Activated naive CD4-positive, alpha-beta T cell treated with anti-CD3 and anti-CD28 coated beads, Interleukin-2, amount 50 U/mL, for 16 hours (primary cell): ENCODE measurements at places on chromosomes 7 and 10.
A peak's percentile ranks its signal among the peaks of the same experiment; 100 is the strongest.

- no peak for DNase-seq
Measured at GRCh38 chr7:99447943-99448342, 9.2 kb downstream of the CPSF4 start.

DNA sequence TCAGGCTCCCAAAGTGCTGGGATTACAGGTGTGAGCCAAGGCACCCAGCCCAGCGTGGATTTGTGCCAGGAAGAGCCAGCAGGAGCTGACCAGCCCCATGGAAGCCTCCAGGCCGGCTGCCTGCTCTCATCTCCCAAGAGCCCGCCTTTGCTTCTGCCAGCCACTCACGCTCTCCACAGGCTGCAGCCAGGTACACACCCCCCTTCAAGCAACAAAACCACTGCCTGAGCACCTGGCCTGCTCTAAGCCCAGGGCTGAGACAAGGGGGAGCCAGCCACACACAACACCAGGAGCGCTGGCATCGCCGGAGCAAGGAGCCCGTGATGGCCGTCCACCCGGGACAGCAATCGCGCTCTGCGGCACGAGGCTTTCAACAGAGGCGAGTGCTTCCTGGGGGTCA lies 34.5 kb downstream of the MAD1L1 start:
- no peak for DNase-seq

- no peak for DNase-seq
Measured at GRCh38 chr10:102504976-102505300, 1.2 kb downstream of the SUFU start.

- DNase-seq: no peak
Measured at GRCh38 chr7:1707756-1708595, 37.9 kb downstream of the ELFN1 start.

DNA sequence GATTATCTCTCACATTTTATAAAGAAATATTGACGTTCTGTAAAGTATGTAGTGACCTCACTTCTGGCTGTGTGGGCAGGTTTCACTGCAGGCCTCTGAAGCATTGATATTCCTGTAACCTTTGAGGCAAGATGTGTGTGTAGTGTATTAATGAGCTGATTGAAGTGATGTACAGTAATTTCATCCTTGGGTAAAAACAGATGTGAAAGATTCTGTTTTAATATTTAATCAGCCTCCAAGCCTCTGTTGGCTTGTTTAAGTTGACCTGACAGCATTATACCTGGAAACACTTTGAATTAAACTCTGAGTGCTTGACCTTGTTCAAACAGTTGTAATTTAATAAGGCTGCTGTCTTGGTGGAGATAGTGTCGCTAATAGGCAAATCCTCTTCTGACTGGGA lies 74.9 kb downstream of the KAT6B start:
- DNase-seq: no peak

DNA sequence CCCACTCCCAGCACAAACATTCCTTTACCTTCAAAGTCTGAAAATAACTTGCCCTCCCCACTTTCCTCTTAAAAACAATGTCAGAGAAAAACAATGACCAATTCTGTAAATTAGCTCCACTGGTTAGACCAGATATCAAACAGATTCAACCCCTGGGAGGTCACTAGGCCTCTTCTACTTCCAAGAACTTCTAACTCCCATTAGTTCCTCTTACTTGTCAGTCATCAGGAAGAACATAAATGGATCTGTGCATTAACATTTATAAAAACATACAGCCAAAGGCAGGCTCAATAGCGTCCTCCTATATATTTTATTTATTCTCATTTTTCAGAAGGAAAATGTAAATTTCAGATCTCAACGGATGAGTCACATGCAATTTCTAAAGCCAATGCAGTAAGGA lies 2.2 kb downstream of the ELAPOR2 start:
- no peak for DNase-seq

DNA sequence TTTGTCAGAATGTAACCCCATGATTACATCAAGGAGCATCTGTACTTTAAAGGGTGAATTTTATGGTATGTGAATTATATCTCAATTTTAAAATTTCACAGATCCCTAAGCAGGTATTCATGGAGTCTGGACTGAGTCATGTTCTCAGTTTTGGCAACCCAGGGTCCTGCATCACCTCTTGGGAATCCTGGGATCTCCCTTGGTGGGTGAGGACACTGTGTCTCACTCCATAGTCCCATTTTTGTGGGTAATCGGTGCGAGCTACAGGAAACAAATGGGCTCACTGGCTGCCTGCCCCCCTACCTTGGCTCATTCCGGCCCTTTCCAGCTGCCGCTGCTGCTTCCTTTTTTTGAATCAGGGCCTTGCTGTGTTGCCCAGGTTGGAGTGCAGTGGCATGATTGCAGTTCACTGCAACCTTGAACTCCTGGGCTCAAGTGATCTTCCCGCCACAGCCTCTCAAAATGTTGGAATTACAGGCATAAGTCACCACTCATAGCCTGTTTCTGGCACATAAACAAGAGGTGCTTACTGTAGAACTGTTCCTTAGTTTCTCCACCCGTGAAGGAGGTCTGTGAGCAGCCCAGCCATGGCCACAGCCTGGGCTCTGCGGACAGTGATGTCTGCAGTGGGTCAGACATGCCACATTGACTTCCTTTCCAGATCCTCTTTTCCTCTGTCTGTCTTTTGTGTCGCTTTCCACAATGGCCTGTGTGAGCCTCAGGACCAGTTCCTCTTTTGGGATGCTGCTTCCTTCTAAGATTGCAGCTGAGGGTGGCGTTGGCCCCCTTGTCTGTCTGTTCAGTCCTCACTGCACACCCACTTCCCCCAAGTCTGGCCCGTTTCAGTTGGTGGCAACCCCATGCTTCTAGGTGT lies 14.5 kb downstream of the PALD1 start:
- DNase-seq: no peak

- DNase-seq: no peak
Measured at GRCh38 chr7:113784316-113784715, 134.5 kb downstream of the PPP1R3A start.

GRCh38 chr10:128296253-128297007 lies 170.2 kb upstream of the MKI67 start:
- DNase-seq: no peak

DNA sequence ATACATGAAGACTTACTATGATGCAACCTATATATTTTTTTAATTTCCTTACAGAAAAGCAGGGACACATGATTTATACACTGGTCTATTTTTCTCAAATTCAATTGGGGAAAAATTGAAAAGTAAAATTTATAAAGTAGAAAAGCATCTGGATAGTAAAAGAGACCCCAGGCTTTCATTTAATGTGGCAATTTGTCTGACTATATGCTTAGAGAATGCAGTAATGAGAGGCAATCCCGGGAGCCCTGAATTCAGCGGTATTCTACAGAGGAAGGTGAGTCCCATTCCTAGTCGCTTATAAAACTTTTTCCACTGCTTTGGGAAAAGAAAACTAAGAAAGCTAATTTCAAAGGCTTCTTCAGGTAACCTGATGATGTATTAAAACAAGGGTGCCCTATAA lies 167.1 kb downstream of the SEMA3D start:
- no peak for DNase-seq

DNA sequence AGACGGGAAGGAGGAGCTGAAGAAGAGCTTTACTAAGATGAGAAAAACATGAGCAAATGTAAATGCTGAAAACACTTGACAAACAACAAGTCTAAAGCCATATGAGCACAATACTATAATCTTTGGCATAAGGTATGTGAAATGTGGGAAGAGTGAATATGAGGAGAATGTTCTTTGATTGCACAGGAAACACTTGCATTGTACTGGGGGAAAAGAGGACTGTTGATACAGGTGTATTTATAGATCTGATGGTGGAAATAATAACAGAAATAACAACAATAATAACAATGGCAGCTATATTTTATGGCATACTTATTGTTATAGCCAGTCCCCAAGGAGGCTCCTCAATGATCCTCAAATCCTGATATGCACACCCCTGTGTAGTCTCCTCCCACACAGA lies 23.0 kb downstream of the ARHGAP12 start:
- no peak for DNase-seq

DNA sequence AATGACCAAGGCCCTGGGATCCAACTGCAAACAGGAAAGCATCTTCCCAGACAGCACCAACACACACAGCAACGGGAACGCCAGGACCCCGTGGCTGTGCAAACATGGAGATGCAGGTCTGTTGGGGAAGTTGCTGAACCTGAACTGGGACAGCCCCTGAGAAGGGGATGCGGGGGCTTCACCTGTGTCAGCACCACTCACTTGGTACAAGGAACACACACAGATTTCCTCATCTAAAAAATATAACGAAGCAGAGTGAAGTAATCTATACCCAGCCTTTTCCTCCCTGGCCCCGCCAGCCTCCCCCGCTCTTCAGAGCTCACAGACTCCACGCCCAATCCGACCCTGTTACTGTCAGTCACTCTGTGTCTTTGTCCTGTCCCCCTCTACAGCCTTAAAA lies 93.0 kb downstream of the PTPRN2 start:
- DNase-seq: no peak

GRCh38 chr10:33352175-33352574 lies 17.7 kb upstream of the NRP1 start:
- no peak for DNase-seq

DNA sequence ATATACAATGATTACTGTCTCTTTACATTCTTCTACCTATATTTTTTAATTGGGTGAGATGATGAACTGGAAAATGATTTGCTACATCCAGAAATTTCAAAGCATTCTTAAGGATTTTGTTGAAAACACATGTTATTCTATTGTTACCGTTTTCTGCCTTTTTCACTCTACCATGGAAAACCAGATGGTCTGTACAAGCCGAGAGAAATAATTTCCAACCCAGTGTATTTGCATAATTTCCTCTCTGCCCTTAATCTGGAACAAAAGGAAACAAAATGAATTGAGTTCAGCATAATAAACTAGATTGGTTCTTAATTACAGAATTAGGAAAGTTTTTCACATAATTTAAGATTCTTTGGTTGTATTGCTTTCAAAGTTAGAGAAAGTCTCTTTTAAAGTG lies 211.2 kb downstream of the CACNB2 start:
- DNase-seq: no peak

DNA sequence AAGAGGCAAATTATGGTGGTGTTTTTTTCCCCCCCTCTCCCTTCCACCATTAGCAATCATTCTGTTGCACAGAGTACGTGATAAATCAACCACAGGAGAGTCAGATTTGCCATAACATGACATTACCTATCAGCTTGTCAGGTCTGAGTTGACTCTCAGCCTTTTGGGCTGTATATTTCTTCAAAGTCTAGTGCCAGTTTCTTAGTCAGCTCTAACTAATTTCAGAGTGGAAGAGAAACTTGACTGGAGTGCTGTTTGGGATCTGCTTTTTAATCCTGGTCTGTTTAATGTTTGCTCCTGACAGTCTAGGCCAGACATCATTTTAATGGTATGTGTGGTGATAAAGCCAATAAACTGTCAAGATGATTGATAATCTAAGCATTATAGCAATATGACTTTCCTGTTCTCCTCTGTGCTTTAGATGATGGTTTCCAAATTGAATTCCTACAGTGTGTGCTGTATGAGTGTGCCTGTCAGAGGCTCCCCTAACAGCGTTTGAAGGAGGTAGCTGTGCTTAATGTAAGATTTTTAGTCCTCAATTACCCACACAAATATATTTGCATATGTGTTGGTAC lies 76.9 kb downstream of the LRMDA start:
- DNase-seq: no peak

DNA sequence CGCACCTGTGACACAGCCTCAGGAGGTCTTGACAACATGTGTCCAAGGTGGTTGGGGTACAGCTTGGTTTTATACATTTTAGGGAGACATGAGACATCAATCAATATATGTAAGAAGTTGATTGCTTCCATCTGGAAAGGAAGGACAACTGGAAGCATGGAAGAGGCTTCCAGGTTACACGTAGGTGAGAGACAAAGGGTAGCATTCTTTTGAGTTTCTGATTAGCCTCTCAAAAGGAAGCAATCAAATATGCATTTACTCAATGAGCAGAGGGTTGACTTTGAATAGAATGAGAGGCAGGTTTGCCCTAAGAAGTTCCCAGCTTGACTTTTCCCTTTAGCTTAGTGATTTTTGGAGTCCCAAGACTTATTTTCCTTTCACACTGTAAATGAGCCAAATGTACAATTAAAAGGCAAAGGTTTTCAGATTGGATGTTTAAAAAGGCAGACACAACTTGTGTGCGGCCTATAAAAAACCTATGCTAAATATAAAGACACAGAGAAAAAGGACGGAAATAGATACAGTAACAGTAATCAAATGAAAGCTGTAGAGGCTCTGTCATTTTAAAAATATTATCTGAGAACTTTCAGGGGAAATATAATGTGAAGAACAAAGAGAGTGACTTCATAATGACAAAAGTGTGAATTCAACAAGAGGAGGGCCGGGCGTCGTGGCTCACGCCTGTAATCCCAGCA lies 65.7 kb upstream of the LANCL2 start:
- no peak for DNase-seq

- DNase-seq: no peak
Measured at GRCh38 chr7:44975331-44976039, 3.3 kb downstream of the MYO1G start.

GRCh38 chr7:125847692-125848091 lies 918.1 kb upstream of the POT1 start:
- no peak for DNase-seq

DNA sequence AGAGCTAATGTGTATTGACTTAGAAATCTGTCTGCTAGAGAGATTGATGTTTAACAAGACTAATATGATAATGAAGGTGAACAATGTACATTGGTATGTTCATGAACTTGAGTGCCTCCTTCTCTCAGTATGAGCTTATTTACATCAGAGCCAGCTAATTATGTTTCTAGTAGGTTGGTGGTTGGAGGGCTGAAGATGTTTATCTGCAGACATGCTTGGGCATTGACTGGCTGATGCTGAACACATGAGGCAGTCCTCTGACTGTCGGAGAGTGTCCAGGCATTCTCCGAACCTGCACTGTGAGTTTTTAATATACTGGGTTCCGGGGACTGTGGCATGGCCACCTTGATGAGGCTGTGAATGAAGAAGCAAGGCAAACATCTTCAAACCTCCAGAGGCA lies 47.5 kb downstream of the BMPER start:
- no peak for DNase-seq

DNA sequence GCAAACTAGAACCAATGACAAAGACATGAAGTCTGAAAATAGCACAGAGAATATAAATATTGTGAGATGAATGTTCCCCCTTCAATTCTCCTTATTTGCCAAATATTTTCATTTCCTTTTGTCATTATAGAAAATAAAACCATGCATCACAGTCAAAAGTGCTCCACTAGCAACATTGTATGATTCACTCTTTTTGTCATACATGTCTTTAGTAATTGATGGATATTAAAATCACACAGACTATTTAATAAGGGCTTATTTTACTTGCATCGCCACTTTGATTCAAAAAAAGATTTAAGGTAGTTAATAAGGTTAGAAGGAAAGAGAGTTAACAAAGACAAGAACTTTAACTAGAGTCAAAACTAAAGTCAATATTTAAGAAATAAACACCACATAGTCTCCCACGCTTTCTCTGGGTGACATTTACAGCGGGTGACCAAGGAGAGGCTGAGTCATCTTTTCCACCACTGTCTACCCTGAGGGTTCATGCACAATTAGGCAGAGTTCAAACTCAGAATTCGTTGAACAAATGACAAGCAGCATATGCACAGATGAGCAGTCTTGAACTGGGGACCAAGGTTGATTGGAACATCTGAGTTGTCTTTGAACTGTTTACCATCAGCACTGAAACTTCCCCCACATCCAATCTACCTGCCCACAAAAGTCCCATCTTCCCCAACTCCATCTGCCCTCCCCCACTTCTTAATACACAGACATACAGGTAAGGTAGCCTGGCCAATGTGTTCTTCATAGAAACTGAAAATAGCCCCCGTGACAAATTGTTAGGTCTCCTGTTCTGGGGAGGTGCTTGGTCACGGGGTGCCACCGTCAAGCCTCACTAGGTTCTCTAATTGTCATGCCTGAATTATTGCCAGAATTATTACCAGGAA lies 42.5 kb downstream of the C7orf25 start:
- DNase-seq: peak; percentile 43
